Panc1 (cell line): ENCODE measurements at places on chromosomes 1 and 21.

GRCh38 chr1:85001742-85002141 is 4.8 kb upstream of the MCOLN2 start:
- DNase-seq, result no peak

- DNase-seq, result no peak
Measured at GRCh38 chr1:1332031-1332755, 1.1 kb downstream of the TAS1R3 start.

DNA sequence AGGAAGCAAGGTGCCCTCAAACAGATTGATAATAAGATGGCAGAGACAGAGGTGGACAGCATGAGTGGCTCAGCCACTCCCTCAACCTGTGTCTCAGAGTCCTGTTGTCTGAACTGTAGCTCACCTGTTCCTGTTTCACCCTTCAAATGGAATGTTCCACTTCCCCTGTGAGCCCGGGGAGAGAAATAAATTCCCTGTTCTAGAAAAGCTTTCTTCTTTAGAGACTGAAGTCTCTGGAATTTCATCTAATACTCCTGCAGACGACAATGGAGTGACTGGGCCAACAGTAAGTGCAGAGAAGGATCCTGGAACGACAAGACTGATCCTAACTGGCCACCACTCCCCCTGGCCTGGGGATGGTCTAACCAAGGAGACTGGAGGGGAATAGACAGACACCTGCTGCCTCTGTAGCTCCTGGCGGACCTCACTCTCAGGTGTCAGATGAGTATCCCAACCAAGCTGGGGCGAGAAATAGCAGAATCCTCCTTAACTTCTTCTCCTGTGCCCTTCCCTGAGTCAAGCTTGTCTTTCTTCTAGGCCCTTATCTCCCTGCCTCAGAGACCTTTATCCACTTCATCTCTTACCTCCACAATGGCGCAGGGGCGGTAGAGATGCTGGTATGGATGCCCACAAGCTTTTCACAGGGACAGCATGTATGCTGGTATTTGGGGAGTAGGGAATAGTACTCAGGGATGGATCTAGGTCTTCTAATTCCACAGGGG is 45.4 kb downstream of the PLEKHA6 start:
- DNase-seq, result no peak

DNA sequence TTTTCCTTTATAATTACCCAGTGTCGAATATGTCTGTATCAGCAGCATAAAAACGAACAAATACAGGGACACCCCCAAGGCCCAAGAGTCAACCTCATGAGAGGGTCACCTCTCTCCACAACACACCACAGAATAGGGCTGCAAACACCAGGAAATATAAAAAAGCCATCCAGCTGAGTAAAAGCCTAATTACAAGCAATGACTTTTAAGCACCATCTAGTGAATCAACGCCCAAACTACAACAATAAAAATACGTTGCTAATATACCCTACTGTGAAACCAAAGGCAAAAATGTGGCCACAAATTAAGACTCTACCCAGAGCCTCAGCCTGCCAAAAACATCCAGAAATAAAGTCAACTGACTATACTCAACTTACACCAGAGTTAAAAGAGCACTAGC is 817.9 kb upstream of the NEGR1 start:
- DNase-seq, result no peak

GRCh38 chr21:38622827-38623209 is 124.5 kb upstream of the ERG start:
- no peak for DNase-seq

DNA sequence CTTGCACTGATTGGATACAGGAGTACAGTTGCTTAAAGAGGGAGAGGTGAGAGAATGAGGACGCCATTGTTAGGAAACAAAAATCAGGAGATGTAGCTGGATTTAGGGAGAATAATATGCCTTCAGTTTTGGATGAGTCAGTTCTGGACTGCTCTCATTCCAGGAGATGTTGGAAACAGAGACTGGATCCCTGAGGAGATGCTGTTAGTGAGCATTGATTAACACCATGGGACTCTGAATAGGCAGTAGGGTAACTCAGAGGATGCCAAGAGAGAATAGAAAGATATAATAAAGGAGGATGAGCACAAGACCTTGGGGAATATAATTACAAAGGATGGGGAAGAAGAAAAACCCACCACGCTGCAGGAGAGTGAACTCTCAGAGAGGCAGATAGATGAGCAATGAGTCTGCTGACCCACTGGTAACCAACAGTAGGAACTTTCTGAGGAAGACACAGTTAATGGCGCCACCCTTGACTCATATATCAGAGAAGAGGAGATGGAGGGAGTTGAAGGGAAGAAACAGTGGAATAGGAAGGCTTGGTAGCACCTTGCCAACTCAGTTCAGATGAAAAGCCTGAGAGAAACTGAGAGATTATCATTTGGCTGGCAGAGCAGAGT is 10.5 kb downstream of the KCNJ15 start:
- DNase-seq, result no peak

DNA sequence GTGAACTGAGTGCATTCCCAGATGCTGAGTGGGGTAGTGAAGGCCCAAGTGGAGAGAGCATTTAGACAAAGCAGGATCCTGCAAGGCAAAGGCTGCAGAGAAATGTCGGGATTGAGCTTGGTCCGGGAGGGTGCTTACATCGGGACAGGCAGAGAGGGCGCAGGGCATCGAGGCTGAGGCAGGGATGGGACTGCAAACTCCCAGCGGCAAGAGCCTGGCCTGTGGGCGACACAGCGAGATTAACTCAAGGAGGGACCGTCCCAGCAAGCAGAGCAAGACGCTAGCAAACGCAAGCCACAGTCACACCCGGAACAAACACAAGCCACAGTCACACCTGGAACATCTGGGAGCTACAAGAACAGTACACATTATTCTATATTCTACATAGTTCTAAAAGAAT is 537.5 kb downstream of the KIF26B start:
- DNase-seq, result no peak

- DNase-seq, result no peak
Measured at GRCh38 chr1:30169269-30169668, 554.1 kb downstream of the MATN1 start.

DNA sequence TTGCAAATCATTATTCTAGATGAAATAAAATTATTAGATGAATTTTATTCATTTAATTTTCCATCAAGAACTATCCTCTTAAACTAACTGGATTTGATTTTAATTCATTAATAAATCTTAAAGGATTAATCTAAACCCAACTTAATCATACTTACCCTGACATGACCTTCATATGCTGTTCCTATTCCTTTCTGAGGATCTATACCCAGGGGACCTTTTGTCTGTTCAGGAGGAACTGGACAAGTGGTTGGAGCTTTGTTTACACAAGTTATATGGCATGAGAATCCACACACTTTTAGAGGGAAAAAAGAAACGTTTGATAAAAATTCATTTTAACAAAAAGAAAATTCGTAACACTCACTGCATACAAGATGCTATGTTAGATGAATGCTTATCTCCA is 95.2 kb downstream of the COQ8A start:
- DNase-seq, result no peak

- no peak for DNase-seq
Measured at GRCh38 chr1:234592240-234592639, 17.7 kb downstream of the IRF2BP2 start.

GRCh38 chr1:96236156-96236739 is 485.3 kb upstream of the PTBP2 start:
- peak; percentile 43 for DNase-seq

DNA sequence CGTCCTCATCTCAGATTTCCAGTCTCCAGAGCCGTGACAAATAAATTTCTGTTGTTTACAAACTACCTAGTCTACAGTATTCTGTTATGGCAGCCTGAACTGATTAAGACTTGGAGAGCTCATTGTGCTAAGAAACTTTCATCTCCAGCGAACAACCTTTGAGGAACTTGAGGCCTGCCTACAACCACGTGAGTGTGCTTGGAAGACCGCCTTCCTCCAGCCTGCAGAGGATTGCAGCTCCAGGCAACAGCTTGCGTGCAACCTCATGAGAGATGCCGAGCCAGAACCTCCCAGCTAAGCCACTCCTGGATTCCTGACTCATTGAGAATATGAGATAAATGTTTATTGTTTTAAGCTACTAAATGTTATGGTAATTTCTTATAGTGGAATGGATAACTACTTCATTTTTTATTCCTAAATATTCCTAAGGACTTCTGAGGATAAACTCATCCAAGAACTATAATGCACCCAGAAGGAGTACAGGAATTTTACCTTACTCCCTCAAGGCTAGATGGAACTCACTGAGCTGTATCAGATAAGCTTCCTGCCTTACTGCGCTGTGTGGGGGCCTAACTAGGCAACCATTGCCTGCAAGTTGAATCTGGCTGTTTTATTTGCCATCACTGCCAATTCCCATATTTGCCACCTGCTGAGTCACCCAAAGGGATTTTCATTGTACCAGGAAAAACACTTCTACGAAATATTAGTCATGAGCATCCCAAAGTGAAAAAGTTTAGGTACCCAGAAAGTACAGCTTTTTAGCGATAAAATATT is 17.6 kb downstream of the FAM177B start:
- DNase-seq, result peak; percentile 35

- DNase-seq, result no peak
Measured at GRCh38 chr1:214219902-214220301, 61.1 kb upstream of the SMYD2 start.

- DNase-seq, result no peak
Measured at GRCh38 chr1:17191990-17192242, 13.0 kb upstream of the PADI1 start.

DNA sequence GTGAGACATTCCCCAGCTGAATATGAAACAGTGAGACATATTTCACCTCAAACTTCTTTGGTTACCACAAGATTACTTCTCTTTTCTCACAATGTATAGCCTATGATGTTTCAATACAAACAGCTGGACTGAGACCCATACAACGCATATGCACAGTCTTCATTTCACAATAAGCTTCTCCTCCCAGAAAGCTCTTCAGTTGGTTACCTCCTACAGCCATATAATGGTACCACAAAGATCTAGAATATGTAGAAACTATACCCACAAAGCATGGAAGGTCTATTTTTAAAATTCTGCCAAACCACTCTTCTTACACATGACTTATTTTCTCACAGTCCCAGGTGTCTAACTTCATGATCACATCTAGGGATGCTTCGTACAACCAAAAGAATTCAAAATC is 70.8 kb downstream of the JAK1 start:
- DNase-seq, result no peak

DNA sequence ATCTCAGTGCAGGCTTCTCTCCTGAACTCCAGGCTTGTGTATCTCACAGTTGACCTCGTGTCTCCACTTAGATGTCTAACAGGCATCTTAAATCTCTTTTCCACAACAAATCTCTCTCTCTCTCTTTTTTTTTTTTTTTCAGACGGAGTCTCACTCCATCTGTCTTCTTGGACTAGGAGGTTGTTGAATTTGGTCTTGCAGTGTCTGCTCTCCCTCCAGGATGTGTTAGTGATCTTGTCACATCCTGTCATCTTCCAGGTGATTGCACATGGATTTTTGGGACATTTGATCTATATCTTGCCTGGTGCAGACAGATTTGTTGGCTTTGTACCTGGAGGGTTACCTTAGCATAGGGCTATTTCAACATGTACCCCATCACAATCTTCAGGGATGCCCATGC is 26.5 kb upstream of the KCNA10 start:
- DNase-seq, result no peak

- DNase-seq, result no peak
Measured at GRCh38 chr1:192713921-192714320, 78.0 kb downstream of the RGS13 start.

- no peak for DNase-seq
Measured at GRCh38 chr1:61215676-61216289, 133.4 kb downstream of the NFIA start.

DNA sequence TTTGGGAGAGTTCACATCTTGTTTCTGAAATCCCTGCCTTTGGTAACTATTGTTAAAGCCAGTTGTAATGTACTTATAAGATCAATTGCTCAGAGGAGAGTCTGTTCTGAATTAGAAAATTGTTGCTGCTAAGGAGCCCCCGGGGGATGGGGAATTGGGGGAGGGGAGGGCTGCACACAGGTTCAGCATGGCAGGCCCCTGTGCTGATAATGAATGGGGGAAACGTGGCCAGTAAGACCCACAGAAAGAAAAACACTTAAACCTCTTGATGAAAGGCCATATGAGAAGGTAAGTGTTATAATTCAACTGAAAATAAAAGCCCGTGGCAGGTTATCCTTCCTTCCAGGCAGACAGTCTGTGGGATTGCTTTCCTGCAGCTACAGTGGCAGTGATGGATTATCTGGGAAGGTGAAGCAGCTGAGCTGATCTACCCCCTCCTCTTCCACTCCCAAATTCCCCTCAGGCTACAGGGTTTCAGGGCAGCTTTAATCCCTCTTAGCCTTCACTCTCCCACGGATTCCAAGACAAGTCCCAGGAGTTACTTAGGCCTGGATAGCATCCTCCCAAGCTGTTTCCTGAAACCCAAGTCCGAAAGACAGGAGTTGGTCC is 398.8 kb downstream of the TBX15 start:
- DNase-seq, result no peak

DNA sequence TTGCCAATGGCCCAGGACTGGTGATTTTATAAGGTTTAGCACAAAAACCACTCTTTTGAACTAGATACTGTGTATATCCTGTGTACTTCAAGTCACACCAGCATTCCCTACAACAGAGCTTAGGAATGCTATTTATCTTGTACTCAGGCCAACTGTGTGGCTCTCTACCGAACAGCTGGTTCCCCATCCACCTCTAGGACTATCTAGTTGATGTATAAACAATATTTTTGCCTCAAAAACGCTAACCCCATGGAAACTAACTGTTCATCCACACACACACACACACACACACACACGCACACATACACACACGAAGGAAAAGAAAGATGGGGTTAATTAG is 28.7 kb upstream of the SLC45A3 start:
- no peak for DNase-seq

DNA sequence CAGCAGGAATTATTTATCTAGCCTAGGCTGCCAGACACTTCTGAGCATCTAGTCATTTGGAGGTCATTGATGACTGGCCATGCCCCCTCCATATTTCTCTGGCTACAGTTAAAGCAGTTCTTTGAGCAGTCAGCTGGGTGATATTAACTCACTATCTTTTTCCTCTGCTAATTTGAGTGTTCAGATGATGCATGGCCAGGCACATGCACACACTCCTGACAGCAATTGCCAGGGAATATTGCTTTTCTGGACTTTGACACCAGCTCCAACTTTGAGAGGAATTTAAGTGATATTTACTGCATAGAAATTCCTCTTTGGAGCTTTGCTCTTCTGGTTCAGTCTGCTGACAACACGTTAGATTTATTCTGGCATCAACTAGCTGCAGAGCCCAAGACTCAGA is 52.6 kb downstream of the CD247 start:
- no peak for DNase-seq

- DNase-seq, result no peak
Measured at GRCh38 chr21:18711662-18712061, 308.1 kb upstream of the TMPRSS15 start.

- no peak for DNase-seq
Measured at GRCh38 chr1:2926447-2927055, 94.7 kb upstream of the ACTRT2 start.
